Cardiac atrium fibroblast (primary cell): ENCODE measurements at places on chromosomes 1 and 21. TPM values are rescaled to one million over a fixed set of nuclear protein-coding genes. Genes with fewer than 3 reads are reported as not detected.

Gene SMCP
- total RNA-seq: not detected in 2 replicates

Gene INAVA
- not detected in 2 replicates for total RNA-seq

Gene TENT5C
- total RNA-seq: 0.32 and 0.54 TPM in 2 replicates

Gene OLFM3
- not detected in 2 replicates for total RNA-seq

Gene TRIM67
- total RNA-seq: not detected in 2 replicates

Gene CYP4Z1
- total RNA-seq: not detected in 2 replicates

Gene C1orf167
- total RNA-seq: 3.6 TPM in 1 of 2 replicates, not detected in the other

Gene CFHR5
- total RNA-seq: not detected in 2 replicates

Gene OR2T33
- not detected in 2 replicates for total RNA-seq

Gene CHI3L1
- 0.54 and 23.8 TPM in 2 replicates for total RNA-seq

Gene PLCH2
- under 0.01 TPM in 1 of 2 replicates, not detected in the other for total RNA-seq

Gene CITED4
- total RNA-seq: 7.2 and 14.9 TPM in 2 replicates

Gene JAM2
- 0.54 and 0.65 TPM in 2 replicates for total RNA-seq

Gene RXFP4
- total RNA-seq: not detected in 2 replicates

Gene CD1C
- not detected in 2 replicates for total RNA-seq

Gene KCNT2
- total RNA-seq: 17.5 and 35.5 TPM in 2 replicates

Gene SPRR2F
- not detected in 2 replicates for total RNA-seq
